Liver (tissue), 10 donors: ENCODE measurements at places on chromosomes 3 and 15. TPM values are rescaled to one million over a fixed set of nuclear protein-coding genes. Genes with fewer than 3 reads are reported as not detected.

DNA sequence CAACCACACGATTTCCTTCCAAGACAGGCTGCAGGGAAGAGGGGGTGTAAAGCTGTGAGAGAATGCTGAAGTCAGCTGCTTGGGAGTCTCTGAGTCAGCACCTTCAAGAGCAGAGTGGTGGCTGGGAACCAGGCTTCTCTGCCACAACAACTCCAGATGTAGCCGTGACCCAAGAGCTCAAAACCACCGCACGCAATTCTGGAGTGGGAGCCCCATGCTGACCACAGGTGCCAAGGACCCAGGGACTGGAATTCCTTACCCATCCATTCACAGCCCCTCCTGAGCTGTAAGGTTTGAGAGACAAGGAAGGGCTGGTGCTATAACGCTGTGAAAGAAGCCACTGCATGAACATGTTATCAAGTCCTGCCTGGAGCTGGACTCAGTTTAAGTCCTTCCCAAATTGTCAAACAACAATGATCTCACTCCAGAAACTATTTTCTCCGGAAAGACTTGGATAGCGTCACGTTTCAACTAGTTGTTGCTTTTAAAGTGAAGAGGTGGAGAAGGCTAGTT lies 61.4 kb downstream of the UMPS start:
- DNase-seq = no peak
- H3K27me3 ChIP-seq = no peaks in the 10 kb centered on the region
- H3K27ac ChIP-seq = no peak overlapping the region
- H3K4me1 ChIP-seq = peaks cover 5% of the 10 kb centered on the region

- no peak overlapping the region for H3K4me3 ChIP-seq
- DNase-seq = no peak
- no peaks in the 10 kb centered on the region for H3K27me3 ChIP-seq
- H3K4me1 ChIP-seq = no peaks in the 10 kb centered on the region
- no peaks in the 10 kb centered on the region for H3K36me3 ChIP-seq
Measured at GRCh38 chr15:69509131-69509530, 56.5 kb downstream of the RPLP1 start.

DNA sequence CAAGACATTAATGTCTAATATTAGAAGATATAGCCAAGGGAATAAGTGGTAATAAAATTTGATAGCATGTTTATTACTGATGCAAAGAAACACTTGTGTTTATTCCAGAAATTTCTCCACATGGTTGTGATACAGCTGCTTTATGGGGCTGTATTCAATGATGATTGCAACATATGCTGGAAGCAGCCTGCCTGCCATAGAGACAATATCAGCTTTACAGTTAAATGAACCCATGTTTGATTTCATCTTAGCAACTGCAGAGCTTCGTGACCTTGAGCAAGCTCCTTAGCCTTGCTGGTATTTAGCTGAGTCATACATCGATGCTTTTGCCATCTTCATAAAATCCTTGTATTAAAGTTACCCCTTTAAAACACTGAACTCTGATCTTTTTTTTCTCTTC lies 168.1 kb upstream of the STAC start:
- no peak overlapping the region for H3K4me3 ChIP-seq
- no peaks in the 10 kb centered on the region for H3K27me3 ChIP-seq
- H3K36me3 ChIP-seq = no peaks in the 10 kb centered on the region
- no peak overlapping the region for H3K27ac ChIP-seq

DNA sequence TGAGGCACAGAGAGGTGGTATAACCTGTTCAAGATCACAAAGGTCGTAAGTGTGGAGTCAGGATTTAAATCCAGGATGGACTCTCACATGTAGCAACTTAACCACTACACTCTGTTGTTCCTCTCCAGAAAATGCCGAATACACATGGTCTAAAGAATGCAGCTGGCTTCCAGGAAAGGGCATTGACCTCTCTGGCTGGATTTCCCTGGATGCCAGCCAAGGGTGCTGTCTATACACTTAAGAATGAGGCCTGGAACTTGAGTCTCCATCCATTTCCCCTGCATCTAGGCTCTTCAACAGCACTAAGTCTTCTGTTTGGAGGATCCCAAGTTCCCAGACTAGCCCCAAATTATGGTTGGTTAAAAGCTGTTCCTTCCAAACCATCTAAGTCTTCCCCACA lies 60.5 kb downstream of the CERS3 start:
- H3K27me3 ChIP-seq = no peaks in the 10 kb centered on the region
- H3K4me1 ChIP-seq = no peaks in the 10 kb centered on the region
- no peak overlapping the region for H3K4me3 ChIP-seq
- DNase-seq = peak; percentile 37
- no peak overlapping the region for H3K27ac ChIP-seq
- H3K36me3 ChIP-seq = no peaks in the 10 kb centered on the region

DNA sequence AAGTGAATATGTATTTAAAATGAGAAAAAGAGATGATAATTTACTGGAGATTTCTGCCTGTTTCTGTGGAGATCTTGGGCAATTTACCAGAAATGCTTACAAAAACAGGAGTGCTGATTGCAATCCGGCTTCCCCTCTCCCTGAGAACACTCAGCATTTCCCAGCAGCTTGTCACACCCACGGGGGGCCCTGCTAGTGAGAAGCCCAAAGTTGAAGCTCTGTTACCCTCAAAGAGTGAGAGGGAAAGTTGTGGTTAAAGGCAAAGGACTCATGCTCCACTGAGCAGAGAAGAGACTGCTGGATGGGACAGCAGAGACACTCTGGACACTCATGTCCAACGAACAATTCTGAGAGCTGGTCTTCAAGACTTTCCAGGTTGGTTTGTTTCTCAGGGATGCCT lies 2.9 kb downstream of the MCTP2 start:
- H3K36me3 ChIP-seq = no peaks in the 10 kb centered on the region
- no peaks in the 10 kb centered on the region for H3K27me3 ChIP-seq
- H3K27ac ChIP-seq = no peak overlapping the region

NAALADL2 gene
- total RNA-seq = 4.6 TPM

ANKRD63 gene
- not detected for total RNA-seq
